HFFc6 (cell line): ENCODE measurements at places on chromosomes 3 and 15. TPM values are rescaled to one million over a fixed set of nuclear protein-coding genes. Genes with fewer than 3 reads are reported as not detected.
A peak's percentile ranks its signal among the peaks of the same experiment; 100 is the strongest.

The HTR3E gene
- total RNA-seq = not detected in 3 replicates

The CCDC66 gene
- 9.2 to 13.4 TPM (median 9.4 TPM) in 3 replicates for total RNA-seq

- DNase-seq = no peak
Observed at GRCh38 chr15:90711418-90711824, 5.7 kb upstream of the BLM start.

The ADGRG7 gene
- not detected in 3 replicates for total RNA-seq

GRCh38 chr3:123595396-123596180, 10.7 kb upstream of the HACD2 start:
- no peak for DNase-seq

The PAQR5 gene
- 1.0 and 2.2 TPM in 2 replicates for total RNA-seq

DNA sequence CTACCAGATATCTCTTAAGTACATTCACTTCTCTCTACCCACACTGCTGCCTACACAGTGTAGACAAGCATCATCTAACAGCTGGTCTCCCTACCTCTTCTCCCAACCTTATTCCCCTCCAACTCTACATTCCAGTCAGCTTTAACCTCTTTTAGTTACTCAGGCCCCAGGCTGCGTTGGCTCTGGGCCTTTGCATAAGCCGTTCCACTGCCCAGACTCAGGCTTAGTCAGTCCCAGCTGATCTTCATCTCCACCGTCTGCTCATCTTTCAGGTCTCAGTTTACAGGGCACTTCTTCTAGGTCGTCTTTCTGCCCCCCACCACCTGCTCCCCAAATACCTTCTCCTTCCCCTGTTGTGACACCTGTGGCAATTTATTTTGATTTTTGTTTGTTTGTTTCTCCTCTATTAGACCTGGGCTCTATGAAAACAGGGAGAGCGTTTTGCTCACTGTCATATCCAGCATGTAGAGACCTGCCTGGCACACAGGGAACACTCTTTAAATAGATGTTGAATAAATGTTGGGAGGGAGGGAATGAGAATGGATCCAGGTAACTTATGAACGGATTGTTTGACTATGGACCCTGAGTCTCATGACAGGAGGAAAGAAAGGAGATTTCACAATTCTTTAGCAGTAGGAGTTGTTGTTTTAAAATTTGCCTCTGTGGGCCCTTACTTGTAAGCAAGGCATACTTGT, 11.1 kb downstream of the SLC27A2 start:
- no peak for DNase-seq

The TRH gene
- not detected in 3 replicates for total RNA-seq

DNA sequence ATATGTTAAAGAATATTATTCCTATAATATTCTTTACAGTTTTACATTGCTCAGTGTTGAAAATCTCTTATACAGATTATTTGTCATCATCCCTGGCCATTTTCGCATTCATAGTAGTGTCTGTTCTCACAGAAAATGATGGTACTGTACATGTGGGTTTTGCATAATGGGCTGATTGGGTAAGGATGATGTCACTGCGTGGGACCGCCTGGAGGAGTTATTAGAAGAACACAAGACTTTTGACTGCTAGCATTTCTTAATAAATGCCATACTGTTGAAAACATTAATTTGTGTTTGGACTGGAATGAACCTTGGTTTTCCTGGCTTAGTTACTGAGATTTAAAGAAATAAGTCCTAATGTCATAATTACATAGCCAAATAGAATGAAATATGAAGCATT, 20.3 kb downstream of the LRCH3 start:
- peak; percentile 93 for DNase-seq

GRCh38 chr3:78066287-78066686, 1026.4 kb downstream of the ROBO2 start:
- no peak for DNase-seq

- no peak for DNase-seq
Observed at GRCh38 chr15:67792250-67792942, 32.9 kb upstream of the SKOR1 start.

The GP5 gene
- 0.05 TPM in 1 of 3 replicates, not detected in the others for total RNA-seq

GRCh38 chr3:70754314-70754713, 441.9 kb upstream of the MDFIC2 start:
- no peak for DNase-seq

The CCR3 gene
- not detected in 3 replicates for total RNA-seq

- DNase-seq = no peak
Observed at GRCh38 chr3:114899186-114899931, 247.7 kb downstream of the ZBTB20 start.

The ANKRD63 gene
- not detected in 3 replicates for total RNA-seq

DNA sequence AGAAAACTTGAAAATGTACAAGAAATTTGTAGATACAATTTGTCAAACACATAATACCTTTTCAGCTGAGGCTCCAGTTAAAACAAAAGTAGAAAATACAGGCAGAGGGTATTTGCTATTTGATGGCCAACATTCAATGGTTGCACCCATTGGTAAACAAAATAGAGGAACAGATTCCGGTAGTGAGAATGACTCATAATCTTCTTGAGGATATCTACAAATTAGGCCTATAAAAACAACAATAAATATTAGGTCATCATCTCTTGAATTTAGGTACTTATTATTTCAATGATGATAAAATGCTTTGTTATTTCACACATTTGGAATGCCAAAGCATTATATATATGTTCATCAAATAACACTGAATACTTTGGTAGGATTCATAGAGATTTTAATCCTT, 53.4 kb downstream of the DENND4A start:
- DNase-seq = no peak

GRCh38 chr15:28895146-28895545, 9.4 kb downstream of the APBA2 start:
- DNase-seq = no peak

DNA sequence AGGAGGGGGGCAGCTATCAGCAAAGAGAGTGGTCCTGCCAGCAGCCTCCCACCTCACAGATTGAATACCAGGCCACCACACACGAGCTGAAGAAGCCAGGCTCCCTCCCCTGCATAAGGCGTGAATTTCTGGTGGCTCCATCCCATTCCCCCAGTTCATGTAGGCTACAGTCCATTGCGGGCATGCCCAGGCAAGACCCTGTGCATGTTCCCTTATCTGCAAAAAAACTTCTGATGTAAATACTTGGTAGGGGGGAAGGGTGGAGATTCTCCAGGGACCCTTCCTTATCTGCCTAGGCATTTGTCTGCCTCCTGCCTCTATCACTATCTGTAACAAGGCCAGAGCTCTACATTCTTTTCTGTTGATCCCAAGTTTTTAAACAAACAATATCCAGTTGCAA, 27.6 kb upstream of the UBP1 start:
- DNase-seq = no peak

GRCh38 chr15:45618813-45619212, 16.0 kb upstream of the SQOR start:
- no peak for DNase-seq

DNA sequence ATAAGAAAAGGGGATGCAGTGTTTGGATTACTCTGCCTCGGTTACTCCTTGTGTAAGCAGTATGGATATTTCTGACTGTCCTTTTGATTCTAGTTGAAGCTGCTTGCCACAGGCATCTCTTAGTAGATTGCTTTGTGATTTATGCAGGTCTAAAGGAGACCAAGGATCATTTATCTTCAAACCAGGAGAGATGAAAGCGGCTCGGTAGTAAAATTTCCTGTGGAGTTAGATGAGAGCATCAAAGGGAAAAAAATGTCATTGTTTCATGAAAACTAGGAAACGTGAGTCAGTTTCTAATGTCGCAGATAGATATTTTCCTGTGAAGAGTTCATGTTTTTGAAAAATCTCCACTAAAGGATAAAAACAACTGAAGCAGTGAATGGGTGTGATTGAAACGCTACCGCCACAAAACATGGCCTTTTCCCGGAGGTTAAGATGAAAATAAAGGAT, 254.0 kb upstream of the TBL1XR1 start:
- no peak for DNase-seq

The GABRR3 gene
- total RNA-seq = not detected in 3 replicates

DNA sequence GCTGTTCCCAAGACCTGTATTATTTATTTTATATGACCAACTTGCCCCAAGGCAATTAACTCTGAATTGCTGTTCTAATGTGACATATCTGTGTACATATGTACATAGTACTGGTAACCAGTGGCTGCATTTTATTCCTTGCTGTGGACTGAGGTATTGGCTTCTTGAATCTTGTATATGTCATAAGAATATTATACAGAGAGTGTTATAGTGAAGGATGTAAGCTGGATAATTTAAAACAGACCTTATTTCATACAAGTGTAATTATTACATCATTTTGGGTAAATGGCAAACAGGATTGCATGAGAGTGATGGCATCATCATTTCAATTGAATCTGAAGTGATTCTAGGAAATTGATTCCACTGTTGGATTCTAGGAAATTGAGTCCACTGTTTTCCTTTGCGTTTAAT, 32.9 kb downstream of the B3GALNT1 start:
- no peak for DNase-seq

DNA sequence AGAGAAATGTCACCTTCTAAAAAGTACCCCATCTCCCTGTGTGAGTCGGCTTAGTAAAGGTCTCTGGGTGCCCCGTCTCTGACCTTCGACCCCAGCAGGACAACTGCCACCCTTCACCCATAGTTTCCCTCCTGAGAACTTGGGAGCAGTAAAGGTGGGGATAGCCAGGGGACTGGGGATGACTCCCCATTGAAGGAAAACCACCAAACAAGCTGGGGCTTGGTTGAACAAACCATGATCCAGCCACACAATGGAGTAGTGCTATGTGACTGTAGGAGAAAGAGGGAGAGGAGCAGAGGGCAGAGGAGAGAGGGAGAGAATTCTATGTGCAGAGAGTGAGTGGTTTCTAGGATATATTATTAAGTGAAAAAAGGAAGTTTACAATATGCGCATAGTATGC, 33.7 kb downstream of the IDH3A start:
- DNase-seq = no peak
